NCI-H69 (cell line): ENCODE measurements at places on chromosomes 12 and 14.
A peak's percentile ranks its signal among the peaks of the same experiment; 100 is the strongest.

GRCh38 chr14:57136669-57137328 lies 131.9 kb downstream of the EXOC5 start:
- peak; percentile 87 for DNase-seq

DNA sequence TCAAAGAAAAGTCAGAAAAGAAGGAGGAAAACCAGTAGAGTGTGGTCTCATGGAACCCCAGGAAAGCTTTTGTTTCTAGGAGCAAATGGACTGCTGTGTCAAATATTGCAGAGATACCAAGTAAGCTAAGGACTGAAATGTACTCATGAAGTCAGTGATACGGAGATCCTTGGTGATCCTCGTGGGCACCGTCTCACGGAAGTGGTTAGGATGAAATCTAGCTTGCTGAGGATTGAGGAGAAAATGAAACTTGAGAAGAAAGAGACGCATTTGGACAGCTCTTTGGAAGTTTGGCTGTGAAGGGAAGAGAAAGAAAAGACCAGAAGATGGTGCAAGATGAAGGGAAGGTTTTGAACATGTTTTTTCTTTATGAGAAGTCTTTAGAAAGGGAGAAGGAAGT lies 104.0 kb upstream of the CCND2 start:
- no peak for DNase-seq

GRCh38 chr14:89379006-89379405 lies 38.0 kb downstream of the FOXN3 start:
- DNase-seq = no peak

- DNase-seq = no peak
These were observed 49.2 kb downstream of the ARF6 start for GRCh38 chr14:49942090-49942489.

- DNase-seq = no peak
These were observed 59.0 kb upstream of the FAM181A start for GRCh38 chr14:93868165-93868564.
